ENCODE measurements at places on chromosomes 3 and 15. TPM values are rescaled to one million over a fixed set of nuclear protein-coding genes. Genes with fewer than 3 reads are reported as not detected.

PARP15 gene
- total RNA-seq, result 3.6 TPM

CLEC3B gene
- not detected for total RNA-seq

TTC23 gene
- 4.6 TPM for total RNA-seq

DAZL gene
- total RNA-seq, result not detected

GOLGA8H gene
- total RNA-seq, result not detected

IQCF5 gene
- total RNA-seq, result not detected

MESP2 gene
- not detected for total RNA-seq

MORF4L1 gene
- 338 TPM for total RNA-seq

- no peaks in the 10 kb centered on the region for H3K36me3 ChIP-seq
- H3K4me3 ChIP-seq, result no peak overlapping the region
Measured at GRCh38 chr15:74228723-74229081, 7.4 kb upstream of the CCDC33 start.

DNA sequence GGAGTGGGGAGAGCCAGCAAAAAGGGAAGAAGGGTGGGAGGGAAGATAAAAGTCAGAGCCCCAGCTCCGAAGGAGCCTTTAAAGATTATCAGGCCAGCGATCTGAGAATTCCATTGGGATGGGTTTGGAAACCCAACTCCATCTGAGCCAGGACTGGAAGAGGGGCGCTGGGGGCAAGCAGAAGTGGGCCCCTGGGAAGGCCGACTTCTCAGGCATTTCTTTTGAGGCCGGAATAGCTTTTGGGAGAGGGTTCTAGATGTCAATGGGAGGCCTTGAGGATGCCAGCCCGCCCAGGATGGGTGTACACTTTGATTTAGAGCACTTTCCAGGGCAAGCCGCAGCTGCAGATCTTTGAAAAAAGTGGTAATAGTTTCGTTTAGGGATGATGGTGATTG lies 6.6 kb upstream of the SOX2 start:
- H3K27me3 ChIP-seq, result peaks cover 71% of the 10 kb centered on the region
- H3K4me3 ChIP-seq, result no peak overlapping the region
- no peak for DNase-seq

- no peaks in the 10 kb centered on the region for H3K36me3 ChIP-seq
- H3K27ac ChIP-seq, result no peak overlapping the region
- H3K27me3 ChIP-seq, result peaks cover 2% of the 10 kb centered on the region
- DNase-seq, result no peak
- H3K4me1 ChIP-seq, result no peaks in the 10 kb centered on the region
Measured at GRCh38 chr3:28846971-28847478, 433.8 kb upstream of the RBMS3 start.

All from activated naive CD4-positive, alpha-beta T cell treated with anti-CD3 and anti-CD28 coated beads for 36 hours (primary cell).